Upper lobe of left lung (tissue), 6 donors: ENCODE measurements at places on chromosomes 12 and 14.

GRCh38 chr12:72100854-72101253 lies 162.2 kb downstream of the TPH2 start:
- no peak for DNase-seq

DNA sequence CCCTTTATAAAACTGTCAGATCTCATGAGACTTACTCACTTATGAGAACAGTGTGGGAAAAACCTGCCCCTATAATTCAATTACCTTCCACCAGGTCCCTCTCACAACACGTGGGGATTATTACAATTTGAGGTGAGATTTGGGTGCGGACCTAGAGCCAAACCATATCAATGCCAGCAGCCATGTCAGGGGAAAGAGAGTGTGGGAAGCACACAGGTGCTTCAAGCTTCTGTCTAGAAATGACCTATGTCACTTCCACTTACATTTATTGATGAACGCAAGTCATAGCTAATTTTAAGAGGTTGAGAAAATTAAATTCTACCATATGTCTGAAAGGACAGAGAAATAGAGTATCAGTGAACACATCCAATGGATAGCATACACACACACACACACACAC lies 32.5 kb upstream of the E2F7 start:
- DNase-seq = no peak

DNA sequence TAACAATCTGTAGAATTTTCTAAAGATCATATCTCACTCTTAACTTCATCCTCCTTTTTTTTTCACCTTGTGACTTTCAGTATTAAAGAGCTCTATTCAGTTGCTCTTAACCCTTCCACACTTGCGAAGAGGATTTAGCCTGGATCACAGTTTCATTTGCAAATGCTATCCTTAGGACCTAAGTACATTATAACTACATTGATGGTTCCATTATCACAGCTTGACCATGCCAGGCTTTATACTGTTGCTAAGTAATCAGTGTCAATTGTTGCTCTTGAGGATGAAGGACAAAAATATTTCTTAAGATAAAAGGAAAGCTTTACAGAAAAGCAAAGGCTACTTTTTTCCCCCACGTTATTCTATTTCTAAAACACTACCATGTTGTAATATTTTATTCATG lies 122.2 kb downstream of the PDZRN4 start:
- DNase-seq = no peak

- peak; percentile 93 for DNase-seq
Measured at GRCh38 chr12:118103601-118104382, at the start of gene VSIG10. Gene VSIG10 (minus strand): TSS chr12:118104011. CDS start chr12:118103671, 340 bp downstream.

DNA sequence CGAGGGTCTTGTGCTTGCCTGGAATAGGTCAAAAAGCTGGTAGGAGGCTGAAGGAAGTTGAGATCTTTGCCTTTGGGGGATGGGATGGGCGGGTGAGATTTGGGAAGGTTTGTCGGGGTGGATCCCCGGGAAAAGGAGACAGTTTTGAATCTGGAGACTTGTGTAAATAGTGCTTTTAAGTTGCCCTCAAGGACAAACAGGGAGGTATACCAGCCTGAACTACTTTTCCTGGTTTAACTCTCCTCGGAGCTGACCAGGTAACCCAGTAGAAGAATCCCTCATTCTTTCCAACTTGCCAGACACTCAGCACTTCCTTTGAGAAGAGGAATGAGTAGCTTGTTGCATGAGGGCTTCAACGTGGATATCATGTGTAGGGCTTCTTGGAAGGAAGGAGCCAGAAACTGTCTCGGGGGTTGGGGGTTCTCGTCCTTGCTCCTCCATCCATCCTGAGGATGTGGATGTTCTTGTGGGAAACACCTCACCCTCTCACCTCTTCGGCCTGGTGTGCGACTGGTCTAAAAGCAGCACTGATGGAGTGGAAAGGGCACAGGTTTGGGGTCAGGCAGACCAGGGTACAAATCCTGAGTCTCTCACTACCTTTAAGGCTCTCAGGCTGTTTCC lies 1.9 kb downstream of the TEAD4 start:
- DNase-seq = no peak

- no peak for DNase-seq
Measured at GRCh38 chr12:107125833-107126232, 32.5 kb upstream of the CRY1 start.

DNA sequence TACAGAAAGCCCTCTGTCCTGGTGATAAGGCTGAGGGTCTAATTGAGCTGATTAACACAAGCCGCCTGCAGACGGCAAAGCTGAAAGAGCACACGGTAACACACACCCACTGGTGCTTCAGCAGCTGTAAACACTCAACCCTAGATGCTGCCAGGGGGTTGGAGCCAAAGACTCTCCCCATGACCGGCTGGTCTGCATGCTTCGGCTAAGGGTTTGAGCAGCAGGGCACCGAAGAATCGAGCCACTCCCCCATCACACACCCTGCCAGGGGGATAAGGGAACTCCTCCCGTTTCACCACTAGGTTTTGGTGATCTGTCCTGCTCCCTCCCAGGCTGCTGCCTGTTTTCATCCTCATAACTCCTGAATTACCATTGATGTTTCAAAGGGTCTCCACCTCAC lies 141.0 kb upstream of the OVCH1 start:
- no peak for DNase-seq
